ENCODE measurements at places on chromosomes 13 and 19.
A peak's percentile ranks its signal among the peaks of the same experiment; 100 is the strongest.

DNA sequence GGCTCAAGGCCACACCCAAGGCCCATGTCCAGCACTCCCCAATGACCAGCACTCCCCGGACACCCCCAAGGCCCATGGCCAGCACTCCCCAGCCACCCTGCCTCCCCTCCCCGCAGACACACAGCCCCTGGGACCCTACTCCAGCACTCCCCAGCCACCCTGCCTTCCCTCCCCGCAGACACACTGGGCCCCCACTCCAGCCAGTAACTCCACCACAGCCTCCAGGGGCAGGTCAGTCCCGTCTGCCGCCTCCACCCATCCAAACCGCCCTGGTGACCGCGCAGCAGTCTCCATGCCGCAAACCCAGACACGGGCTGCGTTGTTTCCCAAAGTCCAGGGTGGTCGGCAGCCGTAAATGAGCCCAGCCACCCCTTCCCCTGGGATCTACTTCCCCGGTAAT lies 70.7 kb downstream of the SPACA7 start:
- DNase-seq, result no peak

- DNase-seq, result no peak
Observed at GRCh38 chr13:40383132-40383531, 283.3 kb downstream of the FOXO1 start.

GRCh38 chr13:64154514-64154913 lies 2738.9 kb upstream of the PCDH20 start:
- DNase-seq, result no peak

DNA sequence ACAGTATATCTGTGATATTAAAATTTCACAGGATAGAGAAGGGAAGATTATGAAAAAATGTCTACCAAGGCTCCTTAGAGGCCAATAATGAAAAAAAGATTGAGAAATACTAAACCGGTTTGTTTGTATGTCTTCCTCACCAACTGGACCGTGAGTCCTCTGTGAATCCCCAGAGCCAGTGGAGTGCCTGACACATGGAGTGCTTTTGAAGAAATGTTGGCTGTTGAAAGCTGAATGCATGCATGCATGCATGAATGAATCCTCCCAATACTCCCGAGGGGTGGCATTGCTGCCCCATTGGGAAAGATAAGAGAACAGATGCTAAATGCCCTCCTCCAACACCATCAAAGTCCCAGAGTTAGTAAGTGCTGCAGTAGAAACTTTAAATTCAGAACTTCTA lies 152.7 kb upstream of the SERP2 start:
- no peak for DNase-seq

DNA sequence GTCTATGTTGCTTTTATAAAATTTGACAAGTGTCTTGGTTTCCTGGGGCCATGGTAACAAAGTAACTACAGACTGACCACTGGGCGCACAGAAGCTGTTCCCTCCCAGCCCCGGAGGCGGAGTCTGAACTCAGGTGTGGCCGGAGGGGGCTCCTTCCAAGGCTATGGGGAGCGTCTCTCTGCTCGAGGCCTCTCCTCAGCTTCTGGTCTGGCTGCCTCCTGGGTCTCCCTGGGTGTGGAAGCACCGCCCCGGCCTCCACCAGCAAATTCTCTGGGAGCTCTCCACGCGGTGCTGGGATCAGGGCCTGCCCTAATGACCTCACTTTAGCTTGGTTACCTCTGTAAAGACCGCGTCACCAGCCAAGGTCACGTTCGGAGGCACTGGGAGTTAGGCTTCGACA lies 45.7 kb upstream of the F7 start:
- no peak for DNase-seq

GRCh38 chr13:39777527-39778061 lies 122.1 kb downstream of the COG6 start:
- peak; percentile 39 for DNase-seq

- DNase-seq, result no peak
Observed at GRCh38 chr13:81568824-81569223, 1227.9 kb upstream of the SPRY2 start.

DNA sequence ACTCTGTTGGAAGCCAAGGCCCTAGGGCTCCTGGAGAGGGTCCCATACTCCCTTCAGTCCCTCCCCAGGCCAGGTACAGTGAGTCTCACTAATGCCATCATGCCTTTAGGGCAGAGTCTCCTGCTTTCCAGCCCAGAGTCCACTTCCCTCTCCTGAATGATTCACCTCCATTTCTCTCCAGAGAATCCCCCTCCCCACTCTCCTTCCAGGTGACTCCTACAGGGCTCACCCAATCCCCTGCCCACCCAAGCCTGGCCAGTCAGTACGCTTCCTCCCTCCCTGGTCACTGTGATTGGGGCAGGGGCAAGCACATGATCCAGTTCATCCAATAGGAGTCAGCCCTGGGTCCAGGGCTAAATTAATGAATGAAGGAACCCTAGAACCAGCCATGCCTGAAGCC lies 35.0 kb upstream of the PNMA8B start:
- DNase-seq, result no peak
